Epithelial cell of esophagus (primary cell): ENCODE measurements at places on chromosomes 4 and X.
A peak's percentile ranks its signal among the peaks of the same experiment; 100 is the strongest.

GRCh38 chr4:101756181-101756580, 34.3 kb upstream of the BANK1 start:
- no peak for DNase-seq

DNA sequence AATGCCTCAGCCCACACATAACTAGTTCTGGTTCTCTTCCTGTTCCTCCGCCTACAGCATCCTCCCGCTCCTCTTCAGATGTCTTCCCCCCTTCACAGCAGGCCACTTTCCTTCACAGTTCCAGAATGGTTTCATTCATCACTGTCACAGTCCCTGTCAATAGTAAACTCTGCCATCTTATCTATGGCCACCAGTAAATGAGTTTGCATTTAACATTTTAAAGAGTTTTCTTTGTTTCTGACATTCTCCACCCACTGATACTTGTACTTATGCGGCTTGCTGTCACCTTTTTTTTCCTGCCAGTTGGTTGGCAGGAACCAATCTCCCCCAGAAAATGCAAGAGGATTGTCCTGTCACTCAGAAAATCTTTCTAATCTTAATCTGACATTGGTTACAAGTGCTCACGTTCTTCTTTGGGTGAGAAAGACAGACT, 114.1 kb downstream of the GLUD2 start:
- no peak for DNase-seq

DNA sequence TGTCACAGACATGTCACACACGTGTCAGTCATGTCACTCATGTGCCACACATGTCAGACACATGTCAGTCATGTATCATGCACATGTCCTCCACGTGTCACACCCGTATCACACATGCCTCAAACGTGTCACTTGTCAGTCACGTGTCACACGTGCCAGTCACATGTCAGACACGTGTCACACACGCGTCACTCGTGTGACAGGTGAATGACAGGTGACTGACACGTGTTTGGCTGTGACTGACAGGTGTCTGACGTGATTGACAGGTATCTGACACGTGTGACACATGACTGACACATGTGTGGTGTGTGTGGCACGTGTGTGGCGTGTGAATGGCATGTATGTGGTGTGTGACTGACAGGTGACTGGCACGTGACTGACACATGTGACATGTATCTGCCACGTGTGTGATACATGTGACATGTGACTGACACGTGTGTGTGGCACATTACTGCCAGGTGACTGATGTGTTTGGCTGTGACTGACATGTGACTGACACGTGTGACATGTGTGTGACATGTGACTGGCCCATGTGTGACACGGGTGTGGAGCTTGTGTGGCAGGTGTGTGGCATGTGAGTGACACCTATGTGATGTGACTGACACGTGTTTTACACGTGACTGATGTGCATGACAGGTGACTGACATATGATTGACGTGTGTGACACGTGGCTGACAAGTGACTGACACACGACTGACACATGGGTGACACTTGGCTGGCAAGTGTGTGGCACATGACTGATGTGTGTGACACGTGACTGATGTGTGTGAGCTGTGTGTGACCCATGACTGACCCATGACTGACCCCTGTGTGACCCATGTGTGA, 90.7 kb upstream of the GPC3 start:
- DNase-seq, result no peak

GRCh38 chr4:163744861-163745260, 250.4 kb downstream of the TMA16 start:
- no peak for DNase-seq

DNA sequence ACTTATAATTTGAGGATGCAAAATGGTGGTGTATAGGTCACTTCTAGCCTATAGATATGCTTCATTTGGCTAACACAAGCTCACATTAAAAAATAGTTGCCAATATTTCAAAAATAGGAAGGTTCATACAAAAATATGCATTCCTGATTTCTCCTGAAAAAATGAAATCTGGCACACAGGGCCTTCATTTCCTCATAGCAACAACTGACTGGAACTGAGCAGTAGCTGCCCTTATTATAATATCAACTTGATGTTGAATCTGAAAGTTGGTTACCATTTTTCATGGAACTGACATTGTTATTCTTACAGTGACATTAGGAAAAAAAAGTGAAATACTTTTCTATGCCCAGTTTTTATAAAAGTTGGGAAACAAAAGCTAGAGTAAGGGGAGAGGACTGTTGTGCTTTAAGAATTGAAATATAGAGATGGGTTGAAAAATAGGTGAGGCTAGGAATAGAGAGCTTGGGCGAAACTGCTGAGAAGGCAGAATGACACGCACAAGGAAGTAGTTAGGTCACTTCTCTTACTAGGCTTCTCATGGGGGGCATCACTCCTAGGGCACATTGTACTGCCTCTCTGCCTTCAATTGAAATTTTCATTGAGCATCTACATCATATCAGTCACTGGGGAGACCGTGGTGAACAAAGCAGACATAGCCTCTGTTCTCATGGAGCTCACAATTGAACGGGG, 43.1 kb upstream of the C1GALT1C1 start:
- no peak for DNase-seq

GRCh38 chr4:150140774-150141400, 62.6 kb downstream of the DCLK2 start:
- peak; percentile 63 for DNase-seq

DNA sequence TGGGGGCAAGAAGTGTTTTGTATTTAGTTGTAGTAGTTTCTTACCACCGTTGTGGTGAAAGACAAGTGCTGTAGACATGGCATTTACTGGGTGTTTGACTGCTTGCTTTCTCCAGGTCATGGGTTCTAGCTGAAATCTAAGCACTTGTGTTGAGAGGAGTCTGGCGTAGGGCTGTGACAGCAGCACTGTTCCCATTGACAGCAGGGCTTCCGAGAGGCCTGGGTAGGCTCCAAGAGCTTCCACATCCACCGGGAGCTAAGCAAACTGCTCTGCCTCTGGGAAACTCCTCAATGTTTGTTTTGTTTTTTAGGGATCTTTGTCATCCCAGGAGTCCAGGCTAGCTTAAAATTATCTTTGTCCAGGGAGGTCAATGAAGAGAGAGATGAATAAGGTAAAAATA, 44.3 kb downstream of the BMPR1B start:
- no peak for DNase-seq

- no peak for DNase-seq
Observed at GRCh38 chr4:43234626-43235415, 342.3 kb downstream of the GRXCR1 start.

DNA sequence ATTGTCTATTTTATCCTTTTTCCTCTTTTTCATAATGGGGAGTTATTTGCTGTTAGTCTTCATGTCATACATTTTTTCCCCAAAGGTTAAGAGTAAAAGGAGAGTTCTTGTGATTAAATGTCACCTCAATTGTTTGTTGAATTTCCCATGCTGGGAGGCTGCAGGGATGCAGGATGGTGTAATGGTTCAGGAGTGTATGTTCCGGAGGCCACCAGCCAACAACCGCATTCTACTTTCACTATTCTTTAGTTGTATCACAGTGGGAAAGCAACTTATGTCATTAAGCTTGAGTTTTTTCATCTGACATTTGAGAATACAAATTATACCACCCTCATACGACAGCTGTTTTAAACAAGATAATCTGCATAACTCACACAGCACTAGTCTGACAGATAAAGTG, 15.4 kb downstream of the AFP start:
- DNase-seq, result no peak
